ENCODE measurements at places on chromosomes 7 and 10.
A peak's percentile ranks its signal among the peaks of the same experiment; 100 is the strongest.

- no peak for DNase-seq
These were observed 1.6 kb upstream of the MARVELD1 start for GRCh38 chr10:97711640-97712572.

- DNase-seq, result no peak
These were observed 236.8 kb upstream of the AOAH start for GRCh38 chr7:36961097-36961496.

DNA sequence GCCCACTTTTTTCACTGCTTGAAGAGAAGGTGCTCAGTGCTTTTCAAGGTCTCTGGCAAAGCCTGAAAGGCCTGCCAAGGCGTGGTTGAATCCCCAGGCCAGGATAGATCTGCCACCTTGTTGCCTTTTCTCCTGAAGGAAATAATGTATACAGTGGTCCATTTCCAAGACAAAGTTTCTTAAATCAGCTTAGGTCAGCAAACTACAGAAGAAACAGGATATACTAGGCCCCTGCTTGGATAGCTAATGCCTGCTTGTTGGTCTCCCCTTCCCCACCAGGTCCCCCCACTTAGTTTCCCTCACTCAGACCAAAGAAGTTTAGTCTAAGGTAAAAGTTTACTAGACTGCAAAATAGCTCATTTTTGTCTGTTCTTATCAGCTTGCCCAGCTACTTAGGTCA is 19.9 kb downstream of the COL17A1 start:
- no peak for DNase-seq

GRCh38 chr7:99709838-99710578 is 25.0 kb downstream of the CYP3A7 start:
- no peak for DNase-seq

- DNase-seq, result no peak
These were observed 290.7 kb downstream of the FGFR2 start for GRCh38 chr10:121307411-121307980.

- DNase-seq, result no peak
These were observed 2.1 kb downstream of the NPC1L1 start for GRCh38 chr7:44538798-44539668.

- DNase-seq, result no peak
These were observed 11.3 kb downstream of the ADAMTS14 start for GRCh38 chr10:70683601-70683934.

GRCh38 chr7:30391806-30392205 is 86.8 kb downstream of the NOD1 start:
- DNase-seq, result no peak

GRCh38 chr10:3220853-3221252 is 48.3 kb upstream of the PITRM1 start:
- no peak for DNase-seq

DNA sequence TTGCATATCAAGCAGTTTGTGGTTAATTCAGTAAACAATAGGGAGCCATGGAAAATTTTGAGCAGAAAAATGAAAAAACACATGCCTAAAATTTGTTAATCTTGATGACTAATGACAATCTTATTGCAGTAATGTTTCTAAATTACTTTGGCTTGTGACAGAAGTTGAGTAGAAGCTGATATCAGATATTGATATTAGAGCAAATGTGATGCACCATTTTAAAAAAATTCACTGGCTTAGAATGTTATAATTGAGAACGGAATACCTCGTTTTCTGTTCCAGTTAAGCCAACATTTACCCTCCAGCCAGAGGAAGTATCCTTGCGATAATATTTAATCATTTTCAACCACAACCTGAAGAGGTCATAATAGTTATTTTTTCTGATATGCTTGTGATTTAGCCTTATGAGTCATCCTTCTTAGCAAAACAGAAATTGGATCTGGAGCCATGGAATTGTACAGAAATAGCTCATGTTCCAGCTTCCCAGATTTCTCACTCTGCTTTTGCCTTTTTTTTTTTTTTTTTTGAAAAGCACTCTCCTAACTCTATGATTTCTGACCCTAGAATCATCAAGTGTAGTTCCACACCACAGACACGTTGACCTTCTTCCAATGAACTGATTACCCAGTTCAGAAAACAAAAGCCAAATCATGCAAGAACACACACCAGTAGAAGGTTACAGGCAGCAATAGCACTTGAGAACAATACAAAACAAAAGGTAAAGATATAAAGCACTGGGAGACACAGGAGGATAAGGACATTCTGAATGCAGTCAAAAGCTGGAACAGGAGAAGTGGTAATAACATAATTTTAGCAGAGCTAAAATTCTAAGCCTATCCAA is 96.8 kb upstream of the PHYHIPL start:
- peak; percentile 3 for DNase-seq

- DNase-seq, result no peak
These were observed 8.9 kb downstream of the ZMIZ1 start for GRCh38 chr10:79077488-79078173.

DNA sequence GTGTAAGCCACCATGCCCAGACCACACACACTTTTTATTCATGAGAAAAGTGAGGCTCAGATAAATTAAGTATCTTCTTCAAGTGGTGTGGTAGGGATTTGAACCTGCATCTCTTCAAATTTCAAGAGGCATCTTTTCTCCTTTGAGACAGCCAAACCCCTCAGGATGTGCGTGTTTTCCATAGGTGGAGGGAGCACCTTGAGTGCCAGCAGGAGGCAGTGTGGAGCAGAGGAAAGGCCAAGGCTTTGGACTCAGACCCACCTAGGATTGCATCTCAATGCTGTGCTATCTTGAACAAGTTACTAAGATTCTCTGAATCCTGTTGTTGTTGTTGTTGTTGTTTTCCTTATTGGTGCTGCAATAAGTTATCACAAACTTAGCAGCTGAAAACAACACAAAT is 40.2 kb upstream of the MYL10 start:
- no peak for DNase-seq

DNA sequence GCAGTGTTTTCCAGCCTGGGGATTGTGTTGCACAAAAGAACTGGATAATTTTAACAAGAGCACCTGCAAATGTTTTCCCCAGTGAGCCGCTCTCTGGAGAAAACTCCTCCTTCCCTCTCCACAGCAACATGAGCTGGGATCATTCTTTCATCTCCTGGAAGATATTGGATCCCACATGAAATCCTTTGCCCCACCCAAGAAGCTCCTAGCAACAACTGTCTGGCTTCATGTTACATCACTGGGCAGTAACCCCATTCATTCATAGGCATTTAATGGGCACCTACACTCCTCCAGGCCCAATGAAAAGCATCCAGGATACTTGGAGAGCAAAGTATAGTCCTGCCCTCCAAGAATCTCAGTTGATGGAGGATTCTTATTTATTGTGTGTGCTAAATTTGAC is 27.2 kb downstream of the LSM5 start:
- no peak for DNase-seq

- no peak for DNase-seq
These were observed 183.9 kb upstream of the WDR11 start for GRCh38 chr10:120667276-120667675.

GRCh38 chr7:2800931-2801688 is 43.0 kb downstream of the GNA12 start:
- DNase-seq, result no peak

DNA sequence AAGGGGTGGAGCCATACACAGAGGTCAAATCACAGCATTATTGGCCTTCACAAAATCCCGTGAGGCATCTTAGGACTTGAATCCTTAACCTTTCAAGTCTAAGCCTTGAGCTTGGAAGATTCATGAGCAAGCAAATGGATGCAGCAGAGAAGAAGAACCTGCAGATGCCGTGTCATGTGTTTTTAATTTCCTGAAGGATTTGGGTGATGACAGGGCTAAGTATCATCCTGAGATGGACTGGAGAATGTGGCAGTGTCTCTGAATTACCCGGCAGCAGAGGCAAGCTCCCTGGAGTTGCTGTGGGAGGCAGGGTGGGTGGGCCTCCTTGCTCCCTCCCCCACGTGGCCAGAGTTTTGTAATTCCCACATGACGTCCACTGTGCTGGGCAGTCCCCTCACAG is 50.8 kb downstream of the GCC1 start:
- DNase-seq, result no peak

DNA sequence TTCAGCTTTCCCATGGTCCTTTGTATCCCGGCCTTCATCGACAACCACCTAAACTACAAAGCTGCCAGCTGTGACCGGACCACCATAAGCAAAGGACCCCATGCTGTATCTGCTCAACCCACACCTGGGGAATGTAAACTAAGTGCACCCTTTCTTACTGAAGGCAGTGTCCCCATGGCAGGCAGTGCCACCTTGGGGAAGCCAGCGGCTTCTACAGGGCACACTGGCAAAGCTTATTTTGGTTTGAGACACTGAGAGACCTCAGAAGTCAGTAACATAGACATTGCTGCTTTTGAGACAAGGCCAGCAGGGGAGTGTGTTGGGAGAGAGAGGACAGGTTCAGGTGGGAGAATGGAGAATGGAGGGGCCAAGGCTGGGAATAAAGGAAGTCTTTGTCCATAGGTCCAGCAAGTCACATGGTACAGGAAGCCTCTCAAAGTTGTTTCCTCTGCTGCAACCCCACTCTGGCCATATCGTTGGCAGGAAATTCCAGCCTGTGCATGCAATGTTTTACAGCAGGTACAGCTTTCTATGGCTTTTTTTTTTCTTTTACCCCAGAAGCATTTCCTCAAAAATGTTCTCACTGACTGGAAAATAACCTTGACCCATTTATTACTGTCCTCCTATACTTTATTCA is 85.9 kb upstream of the NPVF start:
- DNase-seq, result no peak

DNA sequence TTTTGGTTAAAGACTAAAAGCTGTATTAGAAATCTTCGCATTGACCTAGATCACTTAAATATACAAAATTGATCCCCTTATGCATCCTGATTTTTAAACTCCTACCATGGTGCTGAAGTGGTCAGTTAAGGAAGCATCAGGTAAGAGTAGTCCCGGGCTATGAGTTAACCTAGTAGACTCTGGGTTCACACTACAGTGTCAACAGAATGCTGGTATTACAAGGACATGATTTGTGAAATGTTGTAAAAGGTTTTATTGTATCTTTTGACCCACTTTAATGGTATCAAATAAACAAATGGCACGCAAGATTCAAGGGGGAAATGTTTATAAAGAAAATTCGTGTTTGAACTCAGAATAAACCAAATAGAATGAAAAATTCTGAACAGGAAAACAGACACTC is 36.8 kb downstream of the RTKN2 start:
- no peak for DNase-seq

- DNase-seq, result no peak
These were observed 279.8 kb downstream of the CAMK1D start for GRCh38 chr10:12628964-12629766.

DNA sequence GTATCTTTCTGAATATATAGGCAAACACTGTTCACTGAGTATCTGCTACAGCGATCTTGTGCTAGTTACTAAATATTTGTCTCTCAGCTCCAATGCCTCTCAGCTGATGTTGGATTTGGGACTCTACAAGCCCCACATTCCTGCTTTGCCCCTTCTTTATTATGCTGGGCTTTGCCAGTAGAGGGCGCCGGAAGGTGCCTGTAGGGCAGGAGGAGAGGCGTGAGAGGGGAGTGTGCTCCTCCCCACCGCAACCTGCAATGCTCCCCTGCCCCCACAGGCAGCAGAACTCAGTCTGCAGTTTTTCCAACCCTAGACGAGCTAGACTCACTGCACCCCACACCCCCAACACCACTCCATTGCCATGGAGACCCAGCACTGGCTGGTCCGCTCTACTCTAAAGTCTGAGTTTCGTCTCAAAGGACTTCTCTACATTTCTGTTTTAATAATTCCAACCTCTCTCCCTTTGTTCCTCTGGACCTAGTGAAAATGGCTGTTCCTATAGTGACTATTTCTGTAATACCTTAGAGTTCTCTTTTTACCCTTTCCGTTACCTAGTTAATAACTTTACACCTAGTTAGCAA is 337.6 kb downstream of the CCSER2 start:
- DNase-seq, result peak; percentile 21

- no peak for DNase-seq
These were observed 29.3 kb upstream of the CCL24 start for GRCh38 chr7:75842836-75843446.

GRCh38 chr10:3963191-3963673 is 178.2 kb upstream of the KLF6 start:
- no peak for DNase-seq

GRCh38 chr7:6268907-6269306 is 3.5 kb downstream of the CYTH3 start:
- DNase-seq, result no peak

GRCh38 chr7:95334447-95334846 is 10.1 kb upstream of the PON1 start:
- no peak for DNase-seq

DNA sequence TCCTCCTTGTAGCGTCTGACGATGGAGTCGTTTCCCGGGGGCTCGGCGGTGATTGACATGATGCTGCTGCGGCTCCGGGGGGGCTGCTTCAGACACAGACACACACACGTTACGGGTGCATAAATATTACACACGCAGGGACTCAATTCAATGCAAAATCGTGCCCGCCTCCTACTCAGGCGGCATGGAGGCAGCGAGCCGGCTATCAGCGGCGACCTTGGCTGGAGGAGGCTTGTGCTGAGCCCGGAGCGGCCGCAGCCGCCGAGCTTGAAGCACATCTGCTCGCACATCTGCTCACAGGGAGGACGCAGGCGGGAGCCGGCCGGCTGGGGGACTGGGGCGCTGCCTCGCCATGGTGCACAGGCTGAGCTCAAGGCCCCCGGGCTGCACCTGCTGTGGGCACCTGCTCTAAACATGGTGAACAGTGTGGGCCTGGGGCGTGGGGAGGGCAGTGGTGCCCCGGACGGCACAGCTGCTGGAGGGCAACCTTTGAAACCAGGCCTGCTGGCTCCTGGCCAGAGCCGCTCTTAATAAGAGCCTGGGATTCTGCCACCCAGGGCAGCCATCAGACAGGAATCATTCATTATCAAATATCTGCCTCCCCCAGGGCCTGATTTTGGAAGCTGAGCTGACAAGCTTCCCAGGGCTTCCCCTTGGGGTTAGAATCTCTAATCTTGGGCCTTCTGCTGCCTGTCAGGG is 84.7 kb upstream of the GNA12 start:
- no peak for DNase-seq

DNA sequence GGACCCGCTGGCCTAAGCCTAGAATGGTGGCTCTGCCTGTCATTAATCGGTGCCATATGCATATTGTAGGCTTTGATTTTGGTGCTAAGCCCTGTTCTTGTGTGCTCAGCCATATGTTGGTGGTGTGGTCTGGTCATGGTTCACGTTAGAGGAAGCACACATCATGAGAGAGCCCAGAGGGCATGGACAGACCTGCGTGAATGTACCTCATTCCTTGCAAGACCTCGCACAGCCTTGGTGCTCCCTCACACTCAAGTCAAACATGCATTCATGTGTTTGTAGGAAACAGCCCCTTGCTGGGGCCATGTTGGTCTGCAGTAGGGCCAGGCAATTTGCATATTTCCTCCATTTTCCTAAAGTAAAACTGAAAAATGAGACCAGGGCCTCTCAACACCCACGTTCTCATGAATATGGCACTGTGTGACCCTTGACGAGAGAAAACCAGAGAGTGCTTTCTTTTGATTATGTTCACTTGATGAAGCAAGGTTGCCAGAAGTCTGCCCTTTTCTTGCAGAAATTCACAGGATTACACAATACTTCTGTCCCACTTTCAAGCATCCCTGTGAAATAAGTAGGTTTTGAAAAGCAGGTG is 268.7 kb downstream of the CELF2 start:
- DNase-seq, result no peak

GRCh38 chr10:128056303-128057050 is 69.7 kb downstream of the MKI67 start:
- DNase-seq, result no peak

Data from HCT116 (cell line).